ENCODE measurements at places on chromosomes 16 and 17.

DNA sequence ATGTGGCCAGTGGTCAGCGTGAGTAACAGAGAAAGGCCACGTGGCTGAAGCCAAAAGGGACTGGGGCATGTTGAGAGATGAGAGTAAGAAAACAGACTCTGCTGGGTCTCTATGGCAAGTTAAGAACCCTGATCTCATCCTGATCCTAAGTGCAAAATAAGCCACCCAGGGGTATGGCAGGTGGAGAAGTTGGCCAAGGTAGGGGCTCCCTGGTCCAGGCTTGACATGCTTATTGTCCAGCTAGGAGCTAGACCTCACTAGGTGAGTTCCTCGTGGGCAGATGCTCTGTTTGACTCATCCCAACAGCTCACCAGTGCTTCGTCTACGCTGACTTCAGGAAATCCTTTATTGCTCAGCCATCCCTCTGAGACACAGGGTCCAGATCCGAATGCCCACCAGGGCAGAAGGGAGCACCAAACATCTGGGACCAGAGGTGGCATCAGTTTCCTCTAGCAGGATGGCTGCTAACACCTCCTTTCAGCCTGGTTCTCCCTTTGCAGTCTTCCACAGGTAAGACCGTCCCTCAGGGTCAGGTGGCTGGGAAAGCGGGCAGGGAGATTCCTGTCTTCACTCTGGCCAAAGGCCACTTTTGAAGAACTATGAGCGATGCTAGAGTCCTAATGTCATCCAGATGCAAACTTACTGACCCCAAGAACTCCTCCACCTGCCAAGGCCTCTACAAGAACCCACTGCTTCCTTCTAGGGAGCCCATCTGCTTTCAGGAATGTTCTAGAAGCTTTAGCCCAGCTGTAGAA is 99.5 kb downstream of the CDYL2 start:
- no peak for DNase-seq

- DNase-seq = no peak
Observed at GRCh38 chr17:7284911-7285310, 3.4 kb downstream of the SLC2A4 start.

GRCh38 chr17:28702026-28702751 is 9.5 kb downstream of the PROCA1 start:
- DNase-seq = no peak

GRCh38 chr17:42421507-42422338 is 1.3 kb downstream of the CAVIN1 start:
- DNase-seq = no peak

DNA sequence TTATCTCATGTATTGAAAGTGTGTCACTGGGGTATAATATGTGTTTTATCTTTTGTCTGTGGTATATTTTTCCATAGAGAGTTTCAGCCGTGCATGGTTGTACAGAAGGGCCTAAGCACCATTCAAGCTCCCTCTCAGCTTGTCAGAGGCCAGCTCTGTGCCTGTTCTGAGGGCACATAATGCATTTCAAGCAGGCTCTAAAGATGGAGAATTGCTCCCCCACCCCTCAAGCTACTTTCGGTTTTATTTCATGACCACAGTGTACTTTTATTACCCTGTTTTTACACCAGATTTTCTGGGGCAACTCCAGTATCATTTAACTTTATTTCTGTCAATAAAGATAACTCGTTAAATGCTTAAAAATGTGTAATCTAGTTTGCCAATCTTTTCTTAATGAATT is 131.7 kb downstream of the SHISA6 start:
- DNase-seq = no peak

GRCh38 chr17:40782450-40782849 is at the start of gene KRT27:
Gene KRT27 (minus strand): TSS chr17:40782550. CDS start chr17:40782493, 57 bp downstream.
- DNase-seq = no peak

DNA sequence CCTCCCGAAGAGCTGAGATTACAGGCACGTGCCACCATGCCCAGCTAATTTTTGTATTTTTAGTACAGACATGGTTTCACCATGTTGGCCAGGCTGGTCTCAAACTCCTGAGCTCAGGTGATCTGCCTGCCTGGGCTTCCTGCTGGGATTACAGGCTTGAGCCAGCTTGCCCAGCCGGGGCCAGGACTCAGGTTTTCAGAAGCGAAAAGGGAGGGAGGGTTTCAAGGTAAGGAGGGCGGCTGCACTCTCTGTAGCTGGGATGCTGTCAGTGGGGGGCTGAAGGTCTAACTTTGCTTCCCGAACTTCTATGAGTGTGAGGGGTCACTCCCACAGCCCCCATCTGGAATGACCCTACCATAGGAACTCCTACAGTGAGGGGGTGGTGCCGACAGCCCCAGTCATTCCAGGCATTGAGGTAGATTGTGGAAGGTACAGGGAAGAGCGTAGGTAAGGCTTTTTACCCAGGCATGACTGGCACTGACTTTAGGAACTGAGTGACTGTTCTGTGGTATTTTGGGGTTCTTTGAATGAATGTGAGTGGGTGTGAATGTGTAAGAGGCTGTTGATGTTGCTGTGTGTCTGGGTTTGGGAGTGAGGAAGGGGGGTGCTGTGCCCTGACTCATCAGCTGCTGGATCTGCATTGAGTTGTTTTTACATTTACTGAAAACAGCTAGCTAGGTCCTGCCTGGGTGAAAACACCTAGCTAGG is 3.8 kb upstream of the C1QL1 start:
- no peak for DNase-seq

- DNase-seq = peak; percentile 56
Observed at GRCh38 chr17:32659419-32659842, 172.6 kb downstream of the CDK5R1 start.

All from NT2/D1 (cell line).